Fibroblast of lung (primary cell): ENCODE measurements at places on chromosomes 4 and X. TPM values are rescaled to one million over a fixed set of nuclear protein-coding genes. Genes with fewer than 3 reads are reported as not detected.

The GYG2 gene
- total RNA-seq: 5.4 and 10.6 TPM in 2 replicates

The NPFFR2 gene
- not detected in 2 replicates for total RNA-seq

The ATOH1 gene
- total RNA-seq: not detected in 2 replicates

The MAGEA12 gene
- not detected in 2 replicates for total RNA-seq

The PAGE4 gene
- total RNA-seq: not detected in 2 replicates

The EVC gene
- total RNA-seq: 24.4 and 39.0 TPM in 2 replicates

The ADH6 gene
- 0.17 TPM in 1 of 2 replicates, not detected in the other for total RNA-seq

The FRAS1 gene
- total RNA-seq: 0.66 and 1.8 TPM in 2 replicates

The GSPT2 gene
- total RNA-seq: 5.9 and 7.1 TPM in 2 replicates

The NAP1L5 gene
- 5.9 and 8.9 TPM in 2 replicates for total RNA-seq

The UPF3B gene
- 2.3 and 3.1 TPM in 2 replicates for total RNA-seq

The NAA15 gene
- 23.1 and 25.4 TPM in 2 replicates for total RNA-seq

The CD38 gene
- under 0.01 TPM in 1 of 2 replicates, not detected in the other for total RNA-seq

The IL2 gene
- total RNA-seq: not detected in 2 replicates

The LARP1B gene
- total RNA-seq: 16.8 and 18.5 TPM in 2 replicates

The TIGD4 gene
- under 0.01 TPM in 2 replicates for total RNA-seq

The RS1 gene
- not detected in 2 replicates for total RNA-seq

The ZNF674 gene
- 6.9 and 8.3 TPM in 2 replicates for total RNA-seq

The VSIG4 gene
- not detected in 2 replicates for total RNA-seq

The ZNF157 gene
- 0.17 and 0.26 TPM in 2 replicates for total RNA-seq

The POU4F2 gene
- not detected in 2 replicates for total RNA-seq

The MMRN1 gene
- under 0.01 TPM in 2 replicates for total RNA-seq

The BTC gene
- total RNA-seq: 3.1 and 7.8 TPM in 2 replicates

The CSN1S1 gene
- total RNA-seq: not detected in 2 replicates

The FABP2 gene
- total RNA-seq: not detected in 2 replicates

The ARMCX2 gene
- total RNA-seq: 73.7 and 107 TPM in 2 replicates

The SPOCK3 gene
- total RNA-seq: under 0.01 TPM in 1 of 2 replicates, not detected in the other

The STK32B gene
- total RNA-seq: under 0.01 and 0.50 TPM in 2 replicates

The ZNF630 gene
- total RNA-seq: 2.1 and 4.3 TPM in 2 replicates

The RXFP1 gene
- total RNA-seq: 1.0 and 1.3 TPM in 2 replicates

The POF1B gene
- not detected in 2 replicates for total RNA-seq

The NKX1-1 gene
- not detected in 2 replicates for total RNA-seq

The PAGE5 gene
- total RNA-seq: 0.66 TPM in 1 of 2 replicates, not detected in the other

The CTAG2 gene
- total RNA-seq: not detected in 2 replicates

The AVPR2 gene
- total RNA-seq: not detected in 2 replicates

The MTNR1A gene
- total RNA-seq: not detected in 2 replicates

The MEPE gene
- total RNA-seq: not detected in 2 replicates

The GLUD2 gene
- total RNA-seq: 1.3 and 1.8 TPM in 2 replicates

The SCLT1 gene
- total RNA-seq: 10.3 and 16.2 TPM in 2 replicates

The BEX1 gene
- total RNA-seq: not detected in 2 replicates

The ADAD1 gene
- total RNA-seq: not detected in 2 replicates

The SLC10A4 gene
- total RNA-seq: under 0.01 TPM in 1 of 2 replicates, not detected in the other

The SPANXB1 gene
- not detected in 2 replicates for total RNA-seq
